Activated naive CD4-positive, alpha-beta T cell treated with anti-CD3 and anti-CD28 coated beads, Interleukin-2, amount 50 U/mL, for 72 hours (primary cell): ENCODE measurements at places on chromosomes 3 and 15. TPM values are rescaled to one million over a fixed set of nuclear protein-coding genes. Genes with fewer than 3 reads are reported as not detected.

Gene SEMA3G
- total RNA-seq = 0.33 TPM

Gene IL17RD
- total RNA-seq = not detected

Gene AQP9
- total RNA-seq = not detected

Gene AP3B2
- total RNA-seq = 1.4 TPM

Gene UROC1
- total RNA-seq = not detected

Gene CCR8
- 0.36 TPM for total RNA-seq

DNA sequence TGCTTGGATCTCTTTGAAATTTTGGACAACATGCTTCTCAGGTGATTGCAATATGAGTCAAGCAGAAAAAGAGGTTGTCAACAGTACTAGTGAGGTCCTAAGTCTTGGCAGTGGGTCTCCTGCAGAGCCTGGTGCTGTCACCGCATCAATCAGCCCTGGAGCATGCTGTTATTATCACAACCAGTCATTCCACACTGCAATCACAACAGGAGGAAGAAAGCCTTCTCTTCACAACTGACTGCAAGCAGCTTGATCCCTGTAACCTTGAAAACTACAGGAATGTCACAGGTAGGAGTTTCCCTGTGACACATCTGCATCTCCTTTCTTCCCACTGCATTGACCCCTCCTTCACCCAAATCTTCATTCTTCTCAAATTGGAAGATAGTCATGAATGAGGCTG is 451.1 kb upstream of the ATP11B start:
- no peak for DNase-seq

DNA sequence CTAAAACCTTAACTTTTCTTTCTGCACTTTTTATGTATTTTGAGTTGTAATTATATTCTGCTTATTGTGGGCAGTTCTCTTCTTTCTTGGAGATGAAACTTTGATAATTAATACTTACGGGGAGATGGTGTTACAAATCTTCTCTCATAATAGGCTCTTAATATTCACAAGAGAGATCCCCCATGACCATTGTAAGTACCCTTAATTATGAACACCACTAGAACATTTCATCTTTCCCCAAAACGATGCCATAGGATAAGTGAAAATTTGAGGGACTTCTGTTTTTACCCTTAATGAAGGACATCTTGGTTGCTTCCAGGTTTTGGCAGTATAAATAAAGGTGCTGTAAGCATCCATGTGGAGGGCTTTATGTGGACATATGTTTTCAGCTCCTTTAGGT is 60.7 kb downstream of the PIAS1 start:
- DNase-seq = no peak

GRCh38 chr15:26838742-26839460 is 28.0 kb upstream of the GABRA5 start:
- peak; percentile 48 for DNase-seq

GRCh38 chr3:12443781-12444522 is 40.3 kb upstream of the TSEN2 start:
- no peak for DNase-seq

GRCh38 chr15:29220852-29221251 is 48.8 kb downstream of the NSMCE3 start:
- DNase-seq = no peak

DNA sequence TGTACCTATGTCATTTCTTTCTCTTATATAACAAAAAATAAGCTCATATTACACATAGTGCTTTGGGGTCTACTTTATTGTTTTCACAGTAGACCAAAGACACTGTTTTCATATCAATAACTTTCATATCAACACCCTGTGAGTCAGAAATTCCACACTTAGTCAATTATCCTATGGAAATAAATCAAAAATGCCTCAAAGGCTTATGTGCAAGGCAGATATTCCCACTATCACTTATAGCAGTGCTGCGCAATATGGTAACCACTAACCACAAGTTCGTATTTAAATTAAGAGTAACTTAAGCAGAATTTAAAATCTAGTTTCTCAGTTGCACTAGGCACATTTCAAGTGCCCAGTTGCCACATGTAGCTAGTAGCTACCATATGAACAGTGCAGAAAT is 15.9 kb downstream of the SCG3 start:
- no peak for DNase-seq

DNA sequence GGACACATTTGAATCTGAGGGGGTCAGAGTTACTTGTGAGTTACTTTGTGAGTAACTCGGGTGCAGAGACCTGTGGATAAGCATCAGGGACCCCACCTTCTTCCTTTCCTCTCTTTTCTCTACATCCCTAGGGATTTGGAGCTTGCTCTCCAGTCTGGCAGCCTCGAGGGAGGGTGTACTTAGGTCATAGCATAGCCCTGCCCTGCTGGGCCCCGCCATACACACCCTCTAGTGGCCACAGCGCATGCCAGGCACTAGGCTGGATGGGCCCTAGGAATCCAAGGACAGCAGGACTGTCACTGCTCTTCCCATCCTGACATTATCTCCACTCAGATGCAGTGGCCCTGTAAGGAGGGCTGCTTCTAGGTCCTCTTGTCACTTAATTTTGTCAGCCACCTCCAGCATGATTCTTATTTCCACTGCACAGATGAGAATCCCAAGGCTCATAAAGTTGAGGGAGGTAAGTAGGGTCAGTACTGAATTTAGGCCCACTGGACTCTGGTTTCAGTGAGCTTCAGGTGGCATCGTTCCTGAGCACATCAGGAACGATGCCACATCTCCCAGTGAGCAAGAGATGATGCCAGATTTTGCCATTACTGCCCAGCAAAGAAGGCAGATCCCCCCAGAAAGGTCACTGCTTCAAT is 3.6 kb upstream of the SMAD6 start:
- DNase-seq = no peak

GRCh38 chr3:196554205-196554604 is 14.1 kb downstream of the WDR53 start:
- DNase-seq = no peak

GRCh38 chr3:25784971-25785370 is 1.7 kb upstream of the NGLY1 start:
- DNase-seq = no peak

DNA sequence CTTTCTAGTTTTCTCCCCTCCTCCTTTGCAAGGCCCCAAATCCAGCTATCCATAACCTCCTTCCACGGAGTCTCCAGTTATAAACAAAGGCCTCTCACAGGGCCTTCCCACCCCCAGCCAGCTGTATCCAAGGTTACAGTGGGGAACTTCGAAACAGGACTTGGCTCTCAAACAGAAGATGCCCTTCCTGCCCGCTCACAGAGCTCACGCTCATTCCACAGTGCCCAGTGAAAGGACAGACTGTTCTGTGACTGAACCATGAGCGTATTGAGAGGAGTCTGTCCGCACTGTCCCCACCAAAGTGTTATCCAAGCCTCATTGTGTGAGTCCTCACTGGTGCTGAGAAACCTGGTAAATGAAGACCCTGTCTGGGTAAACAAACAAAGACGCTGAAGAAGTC is 35.4 kb downstream of the ARHGAP31 start:
- DNase-seq = no peak

DNA sequence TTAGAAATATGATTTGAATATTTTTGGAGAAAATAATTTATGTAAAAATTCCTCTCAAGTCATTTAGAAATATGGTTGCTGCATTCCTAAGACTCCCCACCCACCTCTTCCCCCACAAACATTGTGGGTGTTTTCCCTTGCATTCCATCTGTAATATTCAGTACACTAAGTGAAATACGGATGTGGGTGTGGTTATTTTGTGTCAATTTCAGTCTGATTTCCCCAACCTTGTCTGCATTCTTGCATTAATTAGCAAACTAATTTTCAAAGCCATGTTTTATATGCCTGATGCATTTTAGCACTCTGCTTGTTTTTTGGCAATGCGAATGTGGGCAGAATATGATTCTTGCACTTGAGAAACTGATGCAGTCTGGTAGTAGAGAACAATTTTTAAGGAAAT is 408.3 kb upstream of the RGMA start:
- no peak for DNase-seq

DNA sequence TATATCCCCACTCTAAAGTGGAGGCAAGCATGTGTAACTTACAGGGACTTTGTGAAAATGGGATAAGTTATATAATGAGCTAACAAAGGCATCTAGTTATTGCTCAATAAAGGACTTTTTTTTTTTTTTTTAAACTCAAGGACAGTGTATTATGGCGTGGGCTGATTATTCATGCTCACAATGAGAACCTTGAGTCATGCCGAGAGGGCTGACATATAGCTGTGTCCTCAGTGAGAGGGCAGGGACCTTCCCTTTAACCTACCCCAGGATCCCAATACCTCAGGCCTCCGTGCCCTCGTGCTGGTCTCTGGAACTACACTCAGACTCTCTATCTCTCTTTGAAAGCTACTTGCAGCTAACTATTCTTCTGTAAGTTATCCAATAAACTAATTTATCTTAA is 319.9 kb upstream of the ICE2 start:
- peak; percentile 60 for DNase-seq

GRCh38 chr3:130725746-130726145 is 20.9 kb downstream of the PIK3R4 start:
- no peak for DNase-seq

DNA sequence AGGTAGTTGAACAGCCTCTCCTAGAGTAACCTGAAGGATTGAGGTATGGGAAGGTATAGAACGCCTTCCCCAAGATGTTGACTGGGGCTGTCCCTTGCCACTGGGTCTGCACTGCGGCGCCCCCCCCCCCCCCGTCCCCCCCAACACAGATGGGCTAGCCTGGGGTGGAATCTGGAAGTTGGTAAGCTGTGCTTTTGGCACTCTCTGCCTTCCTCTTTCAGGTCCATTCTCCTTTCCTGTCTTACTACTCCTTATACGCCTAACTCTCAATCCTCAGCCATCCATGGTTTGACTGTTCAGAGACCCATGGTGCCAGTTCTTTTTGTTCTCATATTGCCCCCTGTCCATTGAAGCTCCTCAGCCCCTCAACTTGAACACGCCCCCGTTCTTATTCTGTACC is 42.8 kb downstream of the MAP2K1 start:
- no peak for DNase-seq

DNA sequence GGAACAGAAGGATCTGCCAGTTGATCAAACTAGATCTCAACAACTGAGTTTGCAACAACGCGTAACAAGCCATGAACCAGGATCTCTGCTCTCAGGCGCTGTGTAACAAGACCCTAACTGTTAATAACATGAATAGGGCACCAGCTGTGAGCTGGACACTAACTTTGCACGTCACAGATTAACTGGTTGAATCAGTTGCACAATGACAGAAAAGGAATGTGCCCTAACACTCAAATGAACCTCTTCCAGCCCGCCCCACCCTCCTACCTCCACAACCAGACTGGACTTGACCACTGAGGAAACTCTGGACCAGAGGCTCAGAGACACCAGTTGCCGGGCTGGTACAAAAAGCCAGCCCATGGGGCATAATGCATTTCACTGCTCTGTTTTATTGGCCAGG is 34.3 kb downstream of the MCF2L2 start:
- DNase-seq = no peak

DNA sequence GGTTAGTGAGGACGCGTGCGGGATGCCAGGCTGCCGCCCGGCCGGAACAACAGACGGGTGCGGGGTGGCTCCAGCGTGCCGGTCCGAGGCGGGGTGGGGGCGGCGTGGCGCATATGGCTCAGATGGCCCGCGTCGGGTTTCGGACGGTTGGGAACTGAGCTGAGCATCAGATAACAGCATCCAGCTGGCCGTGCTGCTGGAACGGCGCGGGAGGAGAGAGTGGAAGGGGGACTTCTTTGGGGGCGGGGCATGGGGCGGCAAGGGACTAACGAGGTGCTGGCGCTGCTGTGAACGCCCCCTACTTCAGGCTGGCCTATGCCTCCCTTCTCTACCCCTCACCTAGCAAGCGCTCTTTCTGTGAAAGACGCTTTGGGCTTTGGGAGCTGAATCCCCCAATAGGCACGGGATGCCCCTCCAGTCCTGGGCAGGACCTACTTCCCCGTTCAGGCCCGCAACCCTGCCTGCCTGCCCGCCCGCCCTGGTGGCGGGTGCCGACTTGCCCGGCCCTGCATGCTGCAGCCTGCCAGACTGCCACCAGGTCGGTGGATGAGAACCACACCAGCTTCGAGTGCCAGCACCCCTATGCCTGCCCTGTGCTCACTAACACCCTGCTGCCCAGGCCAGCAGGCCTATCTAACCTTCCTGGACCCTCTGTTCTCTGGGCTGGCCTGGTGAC is 542 bp downstream of the INKA1 start:
- no peak for DNase-seq

DNA sequence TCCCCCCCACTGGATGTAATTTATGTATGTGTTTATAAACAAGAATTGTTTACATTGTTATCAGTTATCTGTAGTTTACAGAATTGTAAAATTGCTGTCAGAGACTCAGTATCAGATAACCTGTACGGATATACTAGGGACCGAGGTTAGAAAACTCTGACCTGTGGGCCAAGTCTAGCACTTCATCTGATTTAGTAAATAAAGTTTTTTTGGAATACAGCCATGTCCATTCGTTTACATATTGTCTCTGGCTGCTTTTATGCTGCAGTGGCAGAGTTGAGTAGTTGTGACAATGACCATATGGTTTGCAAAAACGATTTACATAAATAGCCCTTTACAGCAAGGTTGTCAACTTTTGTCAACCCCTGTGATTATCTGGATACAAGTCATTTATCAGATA is 52.6 kb downstream of the LRRC28 start:
- DNase-seq = no peak

DNA sequence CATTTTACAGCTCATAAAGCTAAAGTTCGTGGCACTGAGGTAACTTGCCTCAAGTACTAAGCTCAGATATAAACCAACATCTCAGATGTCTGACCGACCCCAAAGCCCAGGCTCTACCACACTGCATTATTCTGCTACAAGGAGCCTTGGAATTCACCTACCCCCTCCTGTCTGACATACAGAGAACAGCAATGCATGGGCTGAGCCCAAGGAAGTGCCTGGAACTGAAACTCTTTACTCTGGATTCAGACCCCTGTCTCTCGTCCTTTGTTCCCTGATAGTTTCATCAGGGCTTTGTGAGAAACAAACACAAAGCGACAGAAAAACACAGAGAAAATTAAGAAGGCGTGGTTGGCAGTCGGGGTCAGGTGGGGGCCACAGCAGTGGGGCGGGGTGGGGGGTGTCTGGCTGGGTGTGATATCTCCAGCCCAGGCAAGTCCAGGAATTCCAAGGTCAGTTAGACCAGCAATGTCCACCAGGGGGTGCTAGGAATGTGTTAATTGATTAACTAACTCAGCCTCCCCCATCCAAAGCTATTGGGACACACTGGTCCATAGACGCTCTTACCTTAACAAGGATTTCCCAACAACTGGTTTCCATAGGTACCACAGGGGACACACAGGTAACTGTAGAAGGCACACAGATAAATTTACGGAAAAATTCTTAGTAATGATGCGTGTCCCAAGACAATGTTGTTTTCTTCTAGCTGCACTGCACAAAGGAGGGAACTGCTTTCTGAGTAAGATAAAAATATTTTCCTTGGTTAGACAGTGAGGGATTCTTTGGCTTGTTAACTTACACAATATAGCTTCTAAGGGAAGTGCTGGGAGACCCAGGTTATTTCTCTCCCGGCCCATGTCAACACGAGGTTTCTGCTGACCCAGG is 18.8 kb upstream of the SSUH2 start:
- DNase-seq = peak; percentile 57
